Stomach (tissue), 19 donors: ENCODE measurements at places on chromosomes 6 and 20. TPM values are rescaled to one million over a fixed set of nuclear protein-coding genes. Genes with fewer than 3 reads are reported as not detected.

- no peak overlapping the region for H3K4me3 ChIP-seq
- H3K4me1 ChIP-seq = peaks cover 57% of the 10 kb centered on the region
These were observed 648 bp upstream of the RBBP8NL start for GRCh38 chr20:62428002-62428372.

- H3K36me3 ChIP-seq = no peaks in the 10 kb centered on the region
- H3K4me1 ChIP-seq = no peaks in the 10 kb centered on the region
- no peak overlapping the region for H3K27ac ChIP-seq
- DNase-seq = no peak
- H3K27me3 ChIP-seq = no peaks in the 10 kb centered on the region
- H3K4me3 ChIP-seq = no peak overlapping the region
These were observed 39.3 kb upstream of the SRPK1 start for GRCh38 chr6:35960187-35960586.

- no peak overlapping the region for H3K27ac ChIP-seq
- no peaks in the 10 kb centered on the region for H3K36me3 ChIP-seq
- peaks cover 17% of the 10 kb centered on the region for H3K4me1 ChIP-seq
- DNase-seq = no peak
- H3K27me3 ChIP-seq = no peaks in the 10 kb centered on the region
- H3K4me3 ChIP-seq = no peak overlapping the region
These were observed 198.1 kb upstream of the SGK1 start for GRCh38 chr6:134515986-134516385.

COX4I2 gene
- not detected for total RNA-seq

DEFB124 gene
- 1.1 TPM for total RNA-seq

GRCh38 chr6:163179721-163180120 is 234.8 kb upstream of the QKI start:
- no peaks in the 10 kb centered on the region for H3K27me3 ChIP-seq
- no peaks in the 10 kb centered on the region for H3K36me3 ChIP-seq
- H3K4me3 ChIP-seq = no peak overlapping the region
- H3K27ac ChIP-seq = no peak overlapping the region
- no peaks in the 10 kb centered on the region for H3K4me1 ChIP-seq

DNA sequence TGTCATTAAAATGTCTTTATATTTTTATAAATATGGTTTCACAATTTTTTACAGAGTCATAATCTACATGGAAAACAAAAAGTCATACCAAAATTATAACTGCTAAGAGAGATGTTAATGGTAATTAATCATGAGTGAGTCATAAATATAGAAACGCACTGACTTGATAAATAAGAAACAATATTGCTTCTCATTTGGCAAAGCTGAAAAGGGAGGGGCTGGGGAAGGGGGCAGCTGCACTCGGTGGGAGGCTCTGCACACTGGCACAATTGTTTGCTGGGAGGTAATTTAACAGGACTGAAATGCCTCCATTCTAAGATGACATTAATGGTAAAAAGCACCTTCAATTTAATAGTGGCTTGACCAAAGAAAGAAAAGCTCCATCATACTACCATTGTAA is 133.3 kb upstream of the AGPAT4 start:
- DNase-seq = no peak
- H3K4me1 ChIP-seq = no peaks in the 10 kb centered on the region
- no peaks in the 10 kb centered on the region for H3K27me3 ChIP-seq
- H3K27ac ChIP-seq = no peak overlapping the region
- H3K4me3 ChIP-seq = no peak overlapping the region
